Activated CD4-positive, alpha-beta T cell treated with anti-CD3 and anti-CD28 coated beads, Interleukin-2, amount 50 U/mL, for 4 hours (primary cell): ENCODE measurements at places on chromosomes 2 and 18.

GRCh38 chr2:38866773-38867443 lies 8.8 kb downstream of the DHX57 start:
- DNase-seq: no peak

DNA sequence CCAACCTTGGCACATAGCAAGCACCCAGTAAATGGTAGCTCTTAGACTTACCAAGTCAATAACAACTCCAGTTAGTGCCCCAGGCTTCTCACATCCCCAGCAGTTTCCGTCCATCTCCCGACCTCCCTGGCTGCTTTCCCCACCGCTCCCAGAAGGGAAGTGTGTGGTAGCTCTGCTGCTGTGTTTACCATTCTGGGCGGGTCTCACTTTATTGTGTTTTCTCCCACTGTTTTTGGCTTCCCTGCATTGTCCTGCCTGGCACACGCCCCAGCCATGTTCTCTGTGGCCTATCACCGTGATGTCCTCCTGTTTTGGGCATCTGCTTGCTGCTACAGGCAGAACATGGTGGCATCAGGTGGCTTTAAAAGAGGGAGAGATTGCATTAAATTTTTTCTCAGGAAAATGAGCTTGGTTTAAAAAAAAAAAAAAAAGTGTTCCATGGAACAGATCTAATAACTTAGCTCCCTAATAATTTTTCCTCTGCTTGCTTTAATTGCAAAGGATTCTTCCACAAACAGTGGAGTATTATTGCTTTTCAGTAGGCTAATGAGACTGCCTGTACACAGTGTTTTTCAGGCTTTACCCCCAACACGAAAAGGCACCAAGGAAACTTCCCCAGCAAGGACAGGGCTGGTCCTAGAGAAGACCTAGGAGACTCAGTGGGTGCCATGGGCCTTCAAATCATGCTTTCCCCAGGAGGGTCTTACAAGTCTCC lies 8.0 kb upstream of the COX7A2L start:
- no peak for DNase-seq

- DNase-seq: no peak
These were observed 81.3 kb upstream of the SETBP1 start for GRCh38 chr18:44599412-44599811.

- DNase-seq: no peak
These were observed 13.5 kb downstream of the CBLN2 start for GRCh38 chr18:72530622-72531021.

DNA sequence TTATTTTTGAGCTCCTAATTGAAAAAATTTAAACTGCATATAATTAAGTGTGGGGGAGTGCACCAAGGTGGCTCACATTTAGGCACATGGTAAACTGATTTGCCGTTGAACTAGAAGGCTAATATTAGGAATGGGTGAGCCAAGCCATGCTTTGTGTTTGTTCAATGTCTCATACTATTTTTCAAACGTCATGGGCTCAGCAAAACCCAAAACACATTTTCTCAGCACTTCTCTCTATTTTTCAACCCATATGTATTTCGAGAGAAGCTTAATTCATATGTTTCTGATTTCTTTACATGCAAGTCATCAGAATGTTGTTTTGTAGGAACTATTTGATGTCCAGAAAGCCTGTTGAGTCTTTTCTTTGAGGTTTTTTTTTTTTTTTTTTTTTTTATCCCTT lies 291.2 kb downstream of the TCF4 start:
- no peak for DNase-seq

- DNase-seq: no peak
These were observed 423.3 kb downstream of the LPIN1 start for GRCh38 chr2:12169721-12170120.

DNA sequence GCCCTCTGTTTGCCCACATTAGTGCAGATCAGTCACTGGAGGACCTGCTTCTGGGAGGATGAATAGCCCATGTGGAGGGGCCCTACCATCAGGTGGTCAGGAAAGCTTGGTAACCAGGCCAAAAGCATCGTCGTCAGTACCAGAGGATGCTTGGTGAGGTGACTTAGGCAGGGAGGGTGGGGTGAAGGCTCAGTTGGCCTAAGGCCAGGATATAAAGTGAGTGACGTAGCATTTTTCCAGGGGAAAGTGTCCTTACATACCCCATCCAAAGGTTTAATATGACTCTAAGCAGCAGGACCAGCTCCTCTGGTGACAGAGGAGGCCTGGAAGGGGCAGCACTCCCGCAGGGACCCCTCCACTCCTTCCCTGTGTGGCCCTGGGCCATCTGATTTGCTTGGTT lies 27.7 kb upstream of the DNMT3A start:
- no peak for DNase-seq

DNA sequence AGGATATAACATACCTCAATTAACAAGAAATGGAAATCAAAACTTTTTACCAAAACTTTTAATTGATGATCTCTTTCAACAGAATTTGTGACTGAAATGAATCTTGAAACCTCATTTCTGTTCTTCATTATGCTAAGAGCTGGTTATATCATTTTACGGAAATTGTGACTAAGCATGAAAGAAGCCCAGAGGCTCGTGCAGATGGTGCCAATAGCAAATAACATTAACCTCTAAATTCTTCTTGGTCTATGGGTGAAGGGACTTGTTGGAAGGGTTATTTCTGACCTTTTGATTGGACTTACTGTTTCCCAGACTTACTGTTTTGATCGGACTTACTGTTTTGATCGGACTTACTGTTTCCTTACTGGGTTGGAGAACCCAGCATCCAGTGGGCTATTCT lies 435.6 kb downstream of the TDRD15 start:
- no peak for DNase-seq

DNA sequence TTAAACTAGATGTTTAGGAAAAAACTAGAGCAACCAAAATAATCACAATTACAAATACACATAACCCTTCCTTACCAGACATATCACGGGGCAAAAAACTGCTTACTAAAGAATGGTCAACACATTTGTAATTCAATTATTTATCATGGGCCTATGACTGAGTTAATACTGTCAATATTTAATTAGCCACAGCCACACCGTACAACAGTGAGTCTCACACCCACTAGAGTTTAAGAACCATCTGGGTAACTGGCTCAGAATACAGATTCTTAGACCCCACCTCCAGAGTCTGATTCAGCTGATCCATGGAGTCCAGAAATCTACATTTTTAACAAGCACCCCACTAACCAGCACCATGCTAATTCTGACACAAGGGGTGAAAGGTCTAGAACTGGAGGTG lies 14.8 kb downstream of the ATL2 start:
- no peak for DNase-seq

GRCh38 chr2:160499865-160500264 lies 6.3 kb upstream of the RBMS1 start:
- DNase-seq: no peak

- DNase-seq: no peak
These were observed 84.0 kb upstream of the ACSL3 start for GRCh38 chr2:222776792-222777191.

GRCh38 chr2:120955427-120955826 lies 219.8 kb downstream of the GLI2 start:
- no peak for DNase-seq

- DNase-seq: no peak
These were observed 1140.4 kb downstream of the LRP1B start for GRCh38 chr2:140990416-140990815.

- no peak for DNase-seq
These were observed 29.4 kb upstream of the BMP10 start for GRCh38 chr2:68900496-68901198.

DNA sequence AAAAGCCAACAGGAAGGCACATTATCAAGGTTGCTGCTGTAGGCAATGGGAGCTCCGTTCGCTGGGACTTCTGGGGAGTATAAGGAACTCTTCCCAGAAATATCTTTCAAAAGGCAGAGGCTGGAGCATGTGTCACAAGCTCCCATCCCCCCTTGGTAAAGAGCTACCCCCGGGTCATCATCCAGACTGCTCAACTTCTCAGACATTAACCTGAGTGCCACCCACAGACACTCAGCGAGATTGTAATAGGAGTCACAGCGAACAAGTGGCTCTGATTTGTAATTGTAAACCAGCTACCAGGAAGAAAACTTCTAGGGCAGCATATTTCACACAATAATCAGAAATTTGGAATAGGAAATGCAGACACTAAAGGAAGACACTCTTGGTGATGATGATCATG lies 290.2 kb upstream of the PARD3B start:
- no peak for DNase-seq

DNA sequence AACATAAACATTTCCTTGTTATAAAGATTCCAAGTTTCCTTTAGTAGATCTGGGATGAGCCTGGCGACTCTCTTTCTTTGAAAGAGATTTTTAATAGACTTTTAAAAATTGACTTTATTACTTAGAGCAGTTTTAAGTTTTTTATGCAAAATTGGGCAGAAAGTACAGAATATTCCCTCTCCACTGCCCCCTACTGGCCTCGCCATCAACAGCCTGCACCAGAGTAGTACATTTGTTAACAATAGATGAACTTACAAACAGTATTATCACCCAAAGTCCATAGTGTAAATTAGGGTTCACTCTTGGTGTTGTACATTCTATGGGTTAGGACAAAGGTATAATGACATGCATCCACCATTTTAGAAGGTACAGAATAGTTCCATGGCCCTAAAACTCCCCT lies 3.9 kb downstream of the MAP3K19 start:
- DNase-seq: peak; percentile 16

DNA sequence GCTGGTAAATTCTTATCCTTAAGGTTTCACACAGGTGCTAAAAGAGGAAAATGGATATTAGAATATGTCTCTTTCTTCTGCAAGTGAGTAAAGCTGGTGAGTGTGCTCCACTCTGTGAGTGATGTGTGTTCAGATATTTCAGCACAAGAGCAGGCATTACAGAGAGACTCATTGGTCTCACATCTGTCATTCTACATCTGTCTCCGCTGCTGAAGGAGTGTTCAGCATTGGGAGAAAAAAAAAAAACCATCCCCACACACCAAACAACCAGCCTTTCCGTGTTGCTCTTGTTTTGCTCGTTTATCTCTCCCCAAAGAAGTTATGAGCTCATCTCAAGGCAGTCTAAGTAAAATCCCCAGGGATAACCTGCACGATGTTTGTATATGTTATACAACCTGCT lies 283.9 kb upstream of the SPHKAP start:
- DNase-seq: no peak

DNA sequence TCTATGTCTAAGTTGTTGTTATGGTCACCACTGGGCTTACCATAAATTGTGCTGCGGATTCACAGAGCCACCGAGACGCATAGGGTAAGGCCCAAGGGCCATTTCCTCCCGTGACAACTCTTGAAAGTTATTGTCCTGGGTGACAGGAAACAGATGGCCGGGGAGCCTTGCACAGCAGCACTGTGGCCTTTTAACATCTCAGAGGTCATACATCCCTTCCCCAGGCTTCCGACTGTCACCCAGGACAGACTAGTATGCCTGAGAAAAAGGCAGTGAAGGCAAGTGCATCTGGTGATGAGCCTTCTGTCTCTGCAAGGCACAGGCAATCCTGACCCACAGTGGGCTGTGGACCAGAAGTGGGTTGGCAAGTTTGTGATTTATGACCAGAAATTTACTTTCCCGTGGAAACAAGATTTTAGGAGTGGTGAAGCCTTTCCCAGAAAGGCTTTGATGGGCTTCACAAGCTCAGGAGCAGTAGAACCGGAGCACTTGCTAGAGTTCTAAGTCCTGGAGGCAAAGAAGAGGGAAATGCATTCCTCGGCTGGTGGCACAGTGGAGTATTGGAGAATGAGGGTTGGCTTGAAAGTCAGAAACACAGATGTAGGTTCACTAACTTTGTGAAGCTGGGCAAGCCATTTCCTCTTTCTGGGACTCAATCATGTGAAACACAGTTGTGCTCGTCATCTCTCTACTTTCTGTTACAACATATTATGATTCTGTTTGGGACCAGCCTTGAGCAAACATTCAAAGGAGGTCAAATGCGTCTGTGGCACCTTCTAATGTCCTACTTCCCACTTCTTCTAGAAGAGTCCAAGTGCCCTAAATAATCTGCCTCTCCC lies 2.0 kb upstream of the CAPN14 start:
- DNase-seq: no peak

GRCh38 chr18:24199372-24199962 lies 60.6 kb downstream of the CABYR start:
- DNase-seq: no peak

DNA sequence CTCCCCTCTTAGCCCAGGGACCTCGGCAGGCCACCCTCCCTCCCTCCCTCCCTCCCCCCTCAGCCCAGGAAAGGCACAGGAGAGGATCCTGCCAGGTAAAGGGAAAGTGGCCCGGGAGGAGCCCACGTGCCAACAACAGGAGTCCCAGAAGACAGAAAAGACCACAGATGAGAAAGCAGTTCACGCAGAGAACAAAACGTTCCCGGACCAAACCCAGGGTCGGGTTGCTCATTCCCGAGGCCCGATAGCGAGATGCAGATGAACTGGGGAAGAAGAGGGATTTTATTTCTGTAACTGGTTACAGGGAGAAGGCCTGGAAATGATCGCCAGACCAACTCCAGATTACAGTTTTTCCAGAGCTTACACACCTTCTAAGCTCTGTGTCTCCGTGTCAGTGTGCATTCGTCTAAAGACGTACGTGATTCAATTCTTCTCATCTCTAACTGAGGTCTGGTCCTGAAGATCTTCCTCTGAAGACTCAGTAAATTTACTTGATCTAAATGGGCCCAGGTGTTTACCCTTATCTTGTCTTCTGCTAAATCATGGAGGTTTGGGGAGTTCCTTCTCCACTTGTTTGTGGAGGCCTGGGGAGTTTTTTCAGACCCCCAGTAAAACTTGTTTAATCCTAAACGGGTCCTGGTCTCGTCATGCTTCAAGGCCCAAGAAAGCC lies 807 bp upstream of the NEU4 start:
- no peak for DNase-seq

DNA sequence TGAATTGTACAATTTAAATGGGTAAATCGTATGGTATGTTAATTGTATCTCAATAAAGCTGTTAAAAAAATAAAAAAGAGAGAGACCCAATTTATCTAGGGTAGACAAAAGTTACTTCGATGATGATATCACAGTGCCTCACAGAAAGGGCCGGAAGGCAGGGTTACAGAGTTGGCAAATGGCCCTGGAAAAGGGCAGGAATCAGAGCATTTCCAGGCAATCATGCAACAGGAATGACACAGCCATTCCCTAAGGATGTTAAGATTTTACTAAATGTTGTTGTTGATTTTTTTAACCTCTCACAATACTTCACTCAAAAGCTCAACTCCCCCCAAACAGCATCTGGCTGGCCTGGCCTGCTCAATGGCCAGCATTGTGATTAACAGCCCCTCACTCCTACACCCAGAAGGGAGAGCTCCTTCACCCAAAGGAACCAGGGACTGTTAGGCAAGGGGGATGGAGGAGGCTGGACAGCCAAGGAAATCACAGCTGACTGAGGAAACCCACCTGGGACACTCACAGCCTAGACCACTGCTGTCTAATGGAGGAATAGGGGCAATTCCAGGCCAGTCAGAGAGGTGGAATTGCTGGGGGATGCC lies 7.7 kb upstream of the SP100 start:
- no peak for DNase-seq

DNA sequence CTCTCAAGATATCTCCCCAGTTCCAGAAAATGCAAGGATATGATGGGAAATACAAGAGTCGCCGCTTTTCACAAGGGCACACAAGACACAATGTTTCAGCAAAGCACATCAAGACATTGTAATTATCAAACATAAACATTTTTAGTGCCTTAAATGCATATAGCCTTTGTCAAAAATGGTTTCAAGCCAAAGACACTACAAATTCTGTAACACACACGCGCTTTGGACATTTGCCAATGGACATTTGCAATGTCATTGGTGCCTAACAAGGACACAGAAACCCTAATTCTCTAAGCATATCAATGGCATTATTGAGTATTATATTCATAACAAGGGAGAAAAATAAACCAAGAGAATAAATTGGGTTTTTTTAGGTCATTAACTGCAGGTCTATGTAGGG lies 16.1 kb downstream of the ADD2 start:
- no peak for DNase-seq
